CD4-positive, alpha-beta T cell (primary cell): ENCODE measurements at places on chromosomes 4 and X. TPM values are rescaled to one million over a fixed set of nuclear protein-coding genes. Genes with fewer than 3 reads are reported as not detected.

GRCh38 chr4:68076194-68076593, 53.5 kb downstream of the TMPRSS11F start:
- DNase-seq, result no peak

GRCh38 chr4:128468123-128468989, 180.7 kb upstream of the PGRMC2 start:
- no peak for DNase-seq

DNA sequence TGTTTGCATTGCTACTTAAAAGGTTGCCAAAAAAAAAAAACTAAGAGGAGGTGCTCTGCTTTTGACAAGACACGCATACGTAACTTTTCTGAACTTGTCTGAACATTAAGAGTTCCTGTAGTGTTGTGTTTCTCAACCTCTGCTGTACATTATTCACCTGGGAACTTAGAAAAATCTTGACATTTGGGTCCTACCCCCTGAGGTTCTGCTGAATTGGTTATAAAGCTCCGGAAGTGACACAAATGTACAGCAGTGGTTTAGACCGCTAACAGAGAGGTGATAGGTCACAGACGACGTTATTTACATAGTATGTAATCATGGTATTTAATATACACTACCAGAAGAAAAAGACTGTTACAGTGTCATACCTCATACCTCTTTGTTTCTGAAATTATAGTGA, 61.1 kb downstream of the CPEB2 start:
- DNase-seq, result no peak

- DNase-seq, result no peak
Measured at GRCh38 chrX:10769195-10769594, 148.8 kb upstream of the MID1 start.

GRCh38 chr4:82578935-82579334, 17.1 kb upstream of the TMEM150C start:
- no peak for DNase-seq

DNA sequence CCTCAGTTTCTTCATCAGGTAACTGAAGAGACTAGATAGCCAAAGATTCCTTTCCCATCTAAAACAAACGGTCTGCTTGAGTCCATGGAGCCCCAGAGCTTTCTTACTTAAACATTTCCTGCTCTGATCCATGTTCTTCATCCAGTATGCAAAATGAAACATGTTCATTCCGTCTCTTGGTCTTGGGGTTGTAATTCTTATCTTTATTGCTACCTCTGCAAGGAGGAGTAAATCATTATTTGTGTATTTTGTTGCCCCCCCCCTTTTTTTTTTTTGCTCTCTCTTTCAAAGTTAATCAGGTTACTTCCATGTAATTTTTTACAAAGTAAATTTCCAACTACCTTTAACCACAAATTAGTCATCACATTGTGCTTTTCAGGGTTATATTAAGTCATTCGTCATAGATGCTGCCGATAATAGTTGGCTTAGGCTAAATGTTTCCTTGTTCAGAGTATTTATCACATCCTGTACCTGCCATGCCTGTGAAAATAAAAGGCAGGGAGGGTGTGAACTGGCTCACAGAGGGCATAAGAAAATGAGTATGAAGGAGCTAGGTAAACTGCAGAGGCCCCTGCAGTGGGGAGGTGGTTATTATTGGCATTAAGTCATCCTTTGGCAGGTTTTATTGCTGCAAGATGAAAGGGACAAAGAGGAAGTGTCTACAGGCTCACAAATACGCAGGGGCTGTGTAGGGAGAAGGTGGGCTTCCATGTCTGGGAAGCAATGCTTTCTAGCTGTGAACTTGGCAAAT, 76.7 kb upstream of the HS3ST1 start:
- DNase-seq, result no peak

Gene NUDT6
- 2.2 TPM for total RNA-seq

Gene SMIM10
- not detected for total RNA-seq

GRCh38 chr4:152591396-152591795, 55.5 kb upstream of the FBXW7 start:
- DNase-seq, result peak; percentile 30

DNA sequence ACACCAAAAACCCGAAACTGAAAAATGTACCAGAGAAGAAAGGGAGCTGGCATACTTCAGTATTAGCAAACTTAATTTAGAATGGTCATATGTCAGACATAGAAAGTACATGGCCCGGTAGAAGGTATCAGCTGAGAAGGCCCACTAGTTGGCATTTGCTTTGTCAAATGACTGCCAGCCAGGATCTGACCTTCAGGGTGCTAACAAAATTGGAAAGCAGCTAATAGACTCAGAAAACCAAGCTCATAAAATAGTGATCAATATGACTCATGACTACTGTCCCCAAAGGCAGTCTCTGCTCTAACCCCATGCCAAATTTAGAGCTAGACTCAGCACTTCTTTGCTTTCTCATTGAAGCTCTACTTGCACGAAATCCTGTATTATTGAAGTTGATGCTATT, 342.7 kb downstream of the PDGFC start:
- DNase-seq, result no peak

Gene FAM9C
- total RNA-seq, result not detected

GRCh38 chr4:107876099-107876498, 51.4 kb downstream of the SGMS2 start:
- DNase-seq, result no peak

DNA sequence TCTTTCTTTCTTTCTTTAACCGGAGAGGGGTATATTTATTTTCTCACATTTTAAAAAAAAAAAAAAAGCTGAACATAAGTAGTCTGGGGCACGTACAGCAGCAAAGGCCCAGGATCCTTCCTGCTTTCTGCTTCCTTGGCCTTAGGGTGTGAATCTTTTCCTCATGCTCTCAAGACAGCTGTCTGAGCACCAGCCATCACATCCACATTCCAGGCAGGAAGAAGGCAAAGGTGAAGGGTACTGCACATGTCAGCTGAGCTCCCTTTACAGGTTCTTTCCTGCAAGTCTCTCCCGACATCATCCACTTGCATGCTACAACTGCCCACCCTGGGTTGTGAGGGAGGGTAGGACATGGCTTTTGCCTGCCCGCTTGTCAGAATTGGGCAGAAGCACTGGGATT, 63.7 kb upstream of the GDPD2 start:
- no peak for DNase-seq

- DNase-seq, result no peak
Measured at GRCh38 chr4:100359441-100359840, 158.4 kb downstream of the EMCN start.

Gene HEPH
- total RNA-seq, result not detected

Gene FOXO4
- 23.8 TPM for total RNA-seq

- no peak for DNase-seq
Measured at GRCh38 chrX:129963729-129964128, 18.7 kb upstream of the BCORL1 start.

DNA sequence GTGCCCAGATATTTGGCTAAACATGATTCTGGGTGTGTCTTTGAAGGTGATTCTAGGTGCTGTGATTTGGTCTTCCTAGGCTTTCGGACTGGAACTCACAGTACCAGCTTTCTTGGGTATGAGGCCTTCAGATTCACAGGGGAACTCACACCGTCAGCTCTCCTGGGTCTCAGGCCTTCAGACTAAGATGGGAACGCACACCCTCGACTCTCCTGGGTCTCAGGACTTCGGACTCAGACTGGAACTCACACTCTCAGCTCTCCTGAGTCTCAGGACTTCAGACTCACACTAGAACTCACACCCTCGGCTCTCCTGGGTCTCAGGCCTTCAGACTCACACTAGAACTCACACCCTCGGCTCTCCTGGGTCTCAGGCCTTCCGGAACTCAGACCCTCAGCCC, 137.7 kb downstream of the CRLF2 start:
- DNase-seq, result no peak

- no peak for DNase-seq
Measured at GRCh38 chr4:110417136-110417535, 58.8 kb upstream of the ENPEP start.

GRCh38 chr4:876780-877179, 50.9 kb upstream of the CPLX1 start:
- no peak for DNase-seq

- no peak for DNase-seq
Measured at GRCh38 chr4:25439918-25440477, 62.9 kb downstream of the ANAPC4 start.

- DNase-seq, result peak; percentile 96
Measured at GRCh38 chrX:318068-318738, 393 bp downstream of the GTPBP6 start.

Gene COPS4
- total RNA-seq, result 27.6 TPM

DNA sequence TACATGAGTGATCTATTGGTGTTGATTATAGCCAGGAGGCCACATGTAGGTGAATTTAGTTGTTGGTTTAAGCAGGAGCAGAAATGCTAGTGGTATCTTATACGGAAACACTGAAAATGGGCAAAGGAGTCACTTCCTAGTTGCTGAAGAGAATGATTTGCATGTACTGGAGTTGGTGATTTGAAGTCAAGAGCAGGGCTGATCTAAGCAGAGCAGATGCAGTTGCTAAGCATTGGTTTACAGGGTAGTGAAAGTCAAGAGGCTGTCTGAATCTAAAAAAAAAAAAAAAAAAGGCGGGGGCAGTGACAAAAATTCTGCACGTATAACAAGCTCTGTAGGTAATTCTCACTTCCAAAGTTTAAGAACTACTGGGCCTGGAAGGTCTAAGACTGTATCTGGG, 90.4 kb upstream of the HPRT1 start:
- no peak for DNase-seq

DNA sequence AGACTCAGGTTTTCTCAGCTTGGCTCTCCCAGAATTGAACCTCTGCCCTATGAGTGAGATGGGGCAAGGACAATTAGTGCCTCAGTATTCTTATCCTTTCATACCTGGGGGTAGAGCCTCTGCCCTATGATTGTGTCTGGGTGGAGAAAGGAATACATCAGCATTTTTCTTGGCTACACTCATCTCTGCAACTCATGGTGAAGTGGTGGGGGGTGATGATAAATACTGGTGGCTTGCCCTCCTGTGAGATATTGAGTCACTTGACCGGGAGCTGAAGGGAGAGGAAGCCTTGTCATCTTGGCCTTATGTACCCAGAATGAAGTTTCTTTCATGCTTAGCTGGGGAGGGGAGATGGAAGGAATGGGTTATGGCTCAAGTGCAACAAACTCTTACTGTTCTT, 71.3 kb upstream of the ENOX2 start:
- no peak for DNase-seq

Gene GPR173
- not detected for total RNA-seq

DNA sequence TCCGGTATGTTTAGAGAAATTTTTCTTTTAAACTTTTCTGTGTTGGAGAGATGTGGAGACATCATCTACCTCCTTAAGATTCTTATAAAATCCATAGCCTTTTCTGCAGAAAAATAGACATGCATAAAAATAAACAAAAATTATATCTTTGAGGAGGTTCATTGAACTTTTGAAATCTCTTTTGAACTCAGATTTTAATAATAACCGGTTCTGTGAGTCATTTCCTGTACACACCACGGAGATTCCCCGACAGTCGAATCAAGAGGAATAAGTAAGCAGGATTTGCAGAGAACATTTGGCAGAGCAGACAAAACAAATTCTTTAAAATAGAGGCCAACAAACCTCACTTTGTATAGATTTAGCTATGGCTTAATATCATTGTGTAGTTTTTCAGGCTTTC, 918.7 kb upstream of the POU3F4 start:
- DNase-seq, result no peak
